ENCODE measurements at places on chromosomes 16 and 17. TPM values are rescaled to one million over a fixed set of nuclear protein-coding genes. Genes with fewer than 3 reads are reported as not detected.

STH gene
- polyA plus RNA-seq = not detected

LHX1 gene
- not detected for polyA plus RNA-seq

ITGAD gene
- polyA plus RNA-seq = not detected

LITAFD gene
- not detected for polyA plus RNA-seq

CLEC19A gene
- not detected for polyA plus RNA-seq

PLA2G10 gene
- not detected for polyA plus RNA-seq

GRCh38 chr17:13230350-13231264 is 212.8 kb upstream of the ELAC2 start:
- DNase-seq = no peak

- no peak for DNase-seq
These were observed 38.9 kb upstream of the SMPD3 start for GRCh38 chr16:68487203-68487514.

DNA sequence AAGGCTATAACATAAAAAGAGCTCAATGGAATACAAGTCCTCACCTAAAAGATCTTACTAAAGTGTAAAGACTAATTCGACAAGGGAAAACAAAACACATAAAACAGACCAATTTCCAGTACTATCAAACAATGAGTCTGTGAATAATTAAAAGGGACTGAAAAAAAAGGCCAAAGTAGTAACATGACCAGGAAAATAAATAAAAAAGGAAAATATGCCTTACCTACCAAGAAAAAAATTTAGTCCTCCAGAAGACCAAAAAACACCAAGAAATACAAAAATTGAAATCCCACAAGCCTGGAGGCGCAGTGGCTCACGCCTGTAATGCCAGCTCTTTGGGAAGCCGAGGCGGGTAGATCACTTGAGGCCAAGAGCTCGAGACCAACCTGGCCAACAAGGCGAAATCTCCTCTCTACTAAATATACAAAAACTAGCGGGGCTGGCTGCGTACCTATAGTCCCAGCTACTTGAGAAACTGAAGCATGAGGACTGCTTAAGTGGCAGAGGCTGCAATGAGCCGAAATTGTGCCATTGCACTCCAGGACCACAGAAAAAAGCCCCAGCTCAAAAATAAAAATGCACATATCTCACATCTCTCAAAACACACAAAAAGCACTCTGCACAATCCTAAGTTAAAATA is 60.8 kb downstream of the TEX14 start:
- DNase-seq = no peak

- no peak for DNase-seq
These were observed 168.5 kb downstream of the MSI2 start for GRCh38 chr17:57424777-57425188.

- no peak for DNase-seq
These were observed 142.9 kb downstream of the RAB11FIP4 start for GRCh38 chr17:31534223-31534888.

GRCh38 chr17:68576137-68576536 is 25.0 kb downstream of the FAM20A start:
- no peak for DNase-seq

- no peak for DNase-seq
These were observed 227.3 kb downstream of the CCDC182 start for GRCh38 chr17:57517632-57518456.

DNA sequence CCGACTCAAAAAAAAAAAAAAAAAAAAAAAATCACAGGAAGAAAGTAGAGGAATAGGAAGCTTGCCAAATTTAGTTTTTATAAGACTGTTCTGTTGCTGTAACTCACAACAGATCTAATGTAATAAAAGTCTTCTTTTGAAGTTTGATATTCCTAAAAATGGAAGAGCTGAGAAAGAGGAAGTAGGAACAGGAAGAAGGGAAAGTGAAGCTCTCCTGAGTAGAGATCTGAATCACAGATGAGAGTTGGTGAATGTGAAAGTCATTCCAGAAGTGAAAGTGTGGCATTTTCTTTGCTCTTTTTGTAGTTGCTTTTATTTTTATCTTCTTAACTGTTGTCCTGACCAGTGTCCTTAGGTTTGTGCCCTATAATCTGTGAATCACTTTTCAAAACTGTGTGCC is 2.1 kb downstream of the NMT1 start:
- no peak for DNase-seq

- DNase-seq = no peak
These were observed 191.4 kb downstream of the SLC39A11 start for GRCh38 chr17:72901083-72901482.

- DNase-seq = no peak
These were observed 14.3 kb upstream of the NUBP1 start for GRCh38 chr16:10729104-10730048.

GRCh38 chr16:26993963-26994362 is 72.8 kb upstream of the C16orf82 start:
- no peak for DNase-seq

GRCh38 chr17:45686250-45686649 is 97.9 kb upstream of the CRHR1 start:
- DNase-seq = no peak

DNA sequence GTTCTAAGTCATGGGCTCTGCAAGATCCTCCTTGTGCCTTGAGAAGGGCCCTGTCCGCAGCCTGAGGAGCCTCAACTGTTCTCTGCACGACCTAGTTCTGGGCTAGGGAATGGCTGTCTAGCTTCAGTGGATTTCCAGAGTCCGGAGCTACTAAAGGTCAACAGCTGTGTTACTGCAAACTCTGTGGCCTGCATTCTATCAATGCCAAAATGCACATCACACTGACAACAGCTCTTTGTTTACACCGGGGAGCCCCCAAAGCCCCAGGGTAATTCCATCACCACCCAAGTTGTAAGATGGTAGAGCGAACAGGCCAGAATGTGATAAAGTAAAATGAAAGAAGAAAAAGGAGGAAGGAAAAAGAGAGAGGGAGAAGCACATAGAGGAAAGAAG is 610.2 kb downstream of the MAF start:
- no peak for DNase-seq

GRCh38 chr16:64773184-64773583 is 348.7 kb downstream of the CDH11 start:
- DNase-seq = no peak

Data from right cardiac atrium (tissue), 5 donors.